ENCODE measurements at places on chromosomes 3 and 15.

DNA sequence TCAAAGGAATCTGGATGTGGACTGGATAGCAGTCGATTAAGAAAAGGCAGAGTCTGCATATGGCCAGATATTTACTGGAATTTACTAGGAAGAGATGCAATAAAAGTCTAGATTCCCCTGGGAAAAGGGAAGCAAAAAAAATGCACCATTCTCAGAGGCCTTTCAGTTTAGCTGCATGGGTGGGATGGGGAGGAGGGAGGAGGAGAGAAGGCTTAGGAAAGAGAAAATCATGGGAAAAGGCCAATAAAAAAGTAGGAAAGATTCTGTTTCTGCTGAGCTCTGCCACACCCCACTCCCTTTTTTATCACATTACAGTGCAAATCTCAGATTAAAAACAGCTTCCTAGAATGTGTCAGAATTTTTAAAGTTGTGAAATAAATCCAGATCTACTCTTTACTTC is 103.6 kb downstream of the ADAMTS9 start:
- no peak for DNase-seq

DNA sequence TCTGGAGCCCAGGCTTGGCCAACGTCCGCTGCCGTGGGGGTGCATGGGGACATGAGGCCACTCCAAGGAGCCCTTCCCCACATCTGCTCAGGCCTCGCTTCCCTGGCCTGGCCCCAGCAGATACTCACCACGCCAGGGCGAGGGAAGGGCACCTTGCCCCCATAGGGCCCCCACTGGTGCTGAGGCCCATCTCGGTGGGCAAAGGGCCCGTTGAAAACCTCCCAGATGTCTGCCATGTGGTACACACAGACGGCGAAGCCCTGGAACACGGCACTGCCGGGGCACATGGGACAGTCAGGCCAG is 4.7 kb downstream of the SEMA3G start:
- DNase-seq, result no peak

GRCh38 chr3:117145677-117146076 is 436.1 kb downstream of the TUSC7 start:
- DNase-seq, result no peak

DNA sequence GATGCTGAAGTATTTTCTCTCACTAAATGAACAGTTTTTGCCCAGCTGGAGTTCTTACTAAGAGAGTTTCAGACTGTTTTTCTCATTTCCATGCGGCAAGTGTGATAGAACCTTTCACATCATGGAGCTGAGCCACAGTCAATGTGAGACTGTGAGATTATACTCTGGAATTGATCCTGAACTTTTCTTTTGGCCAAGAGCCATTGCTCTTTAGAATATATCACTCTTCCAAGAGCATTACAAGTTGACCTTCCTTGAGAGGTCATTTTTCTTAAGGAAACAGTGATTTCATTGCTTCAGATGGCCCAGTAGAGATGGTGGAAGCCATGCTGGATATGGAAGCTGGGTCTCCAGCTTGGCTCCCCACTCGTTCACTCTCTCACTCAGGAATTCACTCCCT is 212.9 kb upstream of the UMPS start:
- DNase-seq, result no peak

DNA sequence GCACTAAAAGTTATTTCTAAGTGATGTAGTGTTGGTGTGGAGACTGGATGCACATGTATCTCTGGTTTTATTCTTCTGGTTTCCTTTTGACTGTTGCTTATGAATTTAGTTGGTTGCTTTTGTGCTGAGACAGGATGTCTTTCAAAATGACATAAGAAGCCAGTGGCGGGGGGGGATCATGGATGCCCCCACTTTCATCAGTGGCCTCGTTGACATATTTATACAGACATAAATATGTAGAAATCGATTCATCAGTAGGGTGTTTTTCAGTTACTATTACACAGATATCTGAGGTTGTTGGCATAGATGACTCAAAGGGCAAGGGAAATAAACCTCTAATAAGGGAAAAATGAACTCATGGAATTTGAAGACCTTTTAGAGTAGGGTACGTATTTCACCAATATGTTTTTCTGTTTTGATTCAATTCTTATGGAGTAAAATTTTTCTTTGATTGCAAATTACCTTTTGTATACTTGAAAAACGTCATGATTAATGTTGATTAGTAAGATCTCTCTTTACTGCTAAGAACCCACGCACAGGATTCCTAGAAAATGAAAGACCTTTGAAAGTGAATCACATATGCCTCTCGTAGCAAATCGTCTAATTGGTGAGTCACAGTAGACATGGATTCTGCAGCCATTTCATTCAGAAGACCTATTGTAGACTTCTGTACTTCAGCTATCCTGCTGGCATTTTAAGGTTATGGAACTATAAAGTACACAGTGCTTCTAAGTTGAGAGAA is 97.4 kb upstream of the RBMS3 start:
- no peak for DNase-seq

DNA sequence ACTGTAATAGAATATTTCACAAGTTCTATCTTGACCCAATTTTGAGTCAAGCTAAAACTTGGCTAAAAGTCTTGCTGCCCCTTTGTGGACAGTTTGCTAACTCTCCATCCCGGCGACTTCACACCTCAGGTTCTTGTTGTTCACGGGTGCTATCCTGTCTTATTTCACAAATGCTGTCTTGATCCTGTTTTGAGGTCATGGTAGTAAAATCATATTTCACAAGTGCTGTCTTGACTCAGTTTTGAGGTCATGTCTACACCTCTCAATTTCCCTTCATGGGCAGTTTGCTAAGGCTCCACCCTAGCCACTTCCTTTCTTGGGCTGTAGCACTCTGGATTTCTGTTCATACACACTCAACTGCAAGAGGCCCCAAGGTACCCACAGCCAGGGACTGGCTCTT is 45.0 kb upstream of the GK5 start:
- DNase-seq, result no peak

GRCh38 chr15:63776443-63776842 is 57.3 kb downstream of the HERC1 start:
- no peak for DNase-seq

DNA sequence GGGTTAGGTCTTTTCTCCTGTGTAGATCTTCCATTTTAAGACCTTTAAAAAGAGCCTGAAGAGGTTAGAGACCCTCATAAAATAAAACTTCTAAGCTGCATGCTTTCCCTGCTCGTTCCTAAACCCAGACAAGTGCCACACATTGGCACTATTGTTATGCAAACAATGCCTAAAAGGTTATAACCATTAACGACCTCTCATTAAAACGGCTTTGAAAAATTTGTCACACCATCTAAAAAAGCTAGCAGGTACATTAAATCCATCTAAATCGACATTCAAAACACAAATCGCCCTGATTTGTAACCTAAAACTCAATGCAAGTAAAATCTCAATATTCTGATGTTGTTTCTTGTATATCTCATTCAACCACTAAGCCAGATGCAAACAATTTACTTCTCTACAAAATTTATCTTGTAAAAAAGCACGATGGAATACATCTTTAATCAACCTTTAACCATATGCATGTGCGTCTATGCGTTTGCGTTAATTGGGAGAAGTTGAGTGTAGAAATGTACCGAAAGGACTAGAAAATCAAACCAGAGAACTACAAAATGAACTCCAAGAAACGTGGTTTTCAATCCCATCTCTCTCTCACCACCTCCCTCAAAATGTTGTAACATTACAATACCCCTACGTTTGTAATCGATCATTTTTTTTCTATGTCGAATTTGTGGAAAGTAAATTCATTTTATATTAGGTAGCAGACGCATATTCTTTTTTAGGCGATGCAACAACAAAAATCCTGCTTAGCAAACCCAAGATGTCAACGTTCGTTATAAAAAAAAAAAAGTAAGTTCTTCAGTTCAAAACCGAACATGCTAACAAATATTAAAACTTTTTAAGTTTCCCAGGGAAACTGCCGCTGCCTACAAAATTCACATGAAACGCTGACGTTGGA is 1.2 kb downstream of the ALDH1A2 start:
- DNase-seq, result no peak

GRCh38 chr3:152176241-152176640 is 92.5 kb upstream of the MBNL1 start:
- no peak for DNase-seq

DNA sequence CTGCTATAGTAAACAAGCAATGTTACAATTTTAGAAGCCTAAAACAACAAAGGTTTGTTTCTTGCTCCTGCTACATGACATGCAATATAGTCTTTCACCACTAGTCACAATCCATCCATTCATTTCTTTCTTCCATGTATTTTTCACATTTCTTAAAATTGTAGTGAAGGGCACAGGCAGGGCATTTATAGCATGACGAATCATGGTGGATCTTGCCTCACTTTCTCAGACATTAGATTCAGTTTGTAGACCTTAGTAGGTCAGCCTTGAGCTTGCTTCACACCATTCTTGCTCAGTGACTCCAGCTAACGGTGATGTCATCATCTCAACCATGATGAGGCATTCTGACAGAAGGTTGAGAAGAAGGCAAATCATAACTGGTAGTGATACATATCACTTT is 546.8 kb downstream of the TBL1XR1 start:
- no peak for DNase-seq

DNA sequence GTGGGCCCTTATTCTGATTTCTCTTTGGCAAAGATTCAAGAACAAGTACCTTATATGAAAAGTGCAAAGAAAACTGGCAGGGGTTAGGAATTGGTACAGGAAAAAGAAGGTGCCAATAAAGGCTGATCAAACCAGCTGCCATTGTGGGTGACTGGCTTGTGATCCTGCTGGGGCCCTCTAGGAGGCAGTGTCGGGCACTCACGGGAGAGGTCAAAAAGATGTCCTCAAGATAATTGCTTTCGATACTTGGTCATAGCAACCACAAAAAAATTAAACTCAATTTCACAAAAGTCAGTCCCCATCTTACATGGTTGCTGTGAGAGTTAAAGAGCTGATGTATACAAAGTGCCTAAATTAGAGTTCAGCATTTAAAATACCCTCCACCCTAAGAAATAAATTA is 31.0 kb upstream of the CAV3 start:
- DNase-seq, result no peak

DNA sequence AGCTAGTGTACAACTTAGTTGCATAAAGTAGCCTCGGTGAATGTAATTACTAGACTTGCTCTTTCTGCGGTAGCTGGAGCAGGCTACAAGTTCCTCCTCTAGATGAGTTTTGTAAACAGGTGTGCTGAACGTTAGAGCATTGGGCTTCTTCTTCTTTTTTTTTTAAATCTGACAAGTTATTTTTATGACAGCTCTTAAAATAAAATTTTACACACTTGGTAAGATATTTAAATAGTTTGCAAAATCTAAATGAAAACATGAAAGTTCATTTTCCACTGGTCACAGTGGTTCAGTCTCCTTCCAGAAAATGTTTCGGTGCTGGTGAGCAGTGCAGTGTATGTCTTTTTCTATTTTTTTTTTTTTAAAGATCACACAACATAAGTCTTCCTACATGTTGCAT is 3.0 kb downstream of the CCR9 start:
- no peak for DNase-seq

DNA sequence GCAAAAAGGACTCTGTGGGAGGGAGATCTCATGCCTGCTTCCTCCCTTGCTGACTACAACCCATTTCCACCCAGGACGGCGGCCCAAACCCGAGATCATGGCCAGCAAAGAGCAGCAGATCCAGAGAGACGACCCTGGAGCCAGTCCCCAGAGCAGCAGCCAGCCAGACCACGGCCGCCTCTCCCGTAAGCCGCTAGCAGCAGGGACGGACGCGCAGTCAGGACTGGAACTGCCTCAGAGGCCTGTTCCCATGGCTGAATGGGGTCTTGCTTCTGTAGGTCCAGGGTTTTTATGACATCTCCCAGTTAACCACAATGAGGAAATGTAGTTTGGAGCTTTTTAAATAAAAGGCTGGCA is 67.2 kb downstream of the BOC start:
- no peak for DNase-seq

DNA sequence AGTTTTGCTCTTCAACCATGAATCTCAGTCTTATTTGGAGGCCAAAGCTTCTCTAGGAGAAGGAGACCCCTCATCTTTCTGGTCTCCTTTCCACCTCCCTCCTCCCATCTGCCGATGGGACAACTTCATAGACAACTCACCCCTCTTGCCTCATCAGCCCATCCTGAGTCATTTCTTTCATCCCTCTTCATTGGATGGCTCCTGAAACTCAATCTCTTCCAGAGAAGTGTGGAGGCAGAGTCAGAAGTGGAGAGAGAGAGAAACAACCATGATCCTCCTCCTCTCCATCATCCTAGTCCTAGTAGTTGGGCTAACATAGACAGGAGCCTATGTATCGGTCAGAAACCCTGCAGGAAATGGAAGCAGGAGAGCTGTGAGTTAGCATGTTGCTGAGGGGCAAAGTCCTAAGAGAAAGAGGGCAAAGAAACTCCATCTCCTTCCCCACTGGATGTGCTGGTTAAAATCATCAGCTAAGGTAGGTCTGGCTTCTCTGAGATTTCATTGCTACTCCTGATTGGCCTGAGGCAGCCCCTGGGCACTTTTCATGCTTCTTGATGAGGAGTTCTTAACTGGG is 21.3 kb upstream of the HCN4 start:
- no peak for DNase-seq

DNA sequence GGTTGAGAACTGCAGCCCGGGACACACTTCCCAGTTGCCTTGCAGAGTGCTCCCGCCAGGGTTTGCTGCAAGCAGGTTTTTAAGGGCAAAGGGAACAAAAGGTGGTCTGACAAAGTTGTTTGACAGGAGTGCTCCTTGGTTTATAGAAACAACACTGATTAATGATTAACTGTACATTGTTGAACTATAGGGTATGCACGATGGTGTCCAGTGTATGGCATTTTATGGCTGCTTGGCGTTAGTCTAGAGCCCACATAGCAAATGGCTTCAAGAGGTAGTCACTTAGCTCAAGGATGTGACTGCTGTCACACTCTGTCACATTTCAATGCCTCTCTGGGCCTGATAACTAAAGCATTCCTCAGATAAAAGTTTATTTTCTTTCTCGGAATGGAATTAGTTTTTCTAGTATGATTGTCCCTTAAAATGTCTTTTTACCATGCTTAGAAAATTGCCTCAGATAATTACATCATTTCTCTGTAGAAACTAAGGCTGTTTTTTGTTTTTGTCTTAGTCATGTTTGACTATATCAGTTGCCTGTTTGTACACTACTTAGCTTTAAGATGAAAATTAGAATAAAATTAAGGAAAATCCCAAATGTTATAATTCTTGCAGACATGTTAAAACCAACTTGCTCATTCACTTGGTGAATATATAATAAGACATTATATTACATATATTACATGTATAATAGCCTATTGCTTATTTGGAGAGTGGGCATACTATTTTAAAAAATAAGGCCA is 61.3 kb upstream of the GATM start:
- DNase-seq, result no peak

DNA sequence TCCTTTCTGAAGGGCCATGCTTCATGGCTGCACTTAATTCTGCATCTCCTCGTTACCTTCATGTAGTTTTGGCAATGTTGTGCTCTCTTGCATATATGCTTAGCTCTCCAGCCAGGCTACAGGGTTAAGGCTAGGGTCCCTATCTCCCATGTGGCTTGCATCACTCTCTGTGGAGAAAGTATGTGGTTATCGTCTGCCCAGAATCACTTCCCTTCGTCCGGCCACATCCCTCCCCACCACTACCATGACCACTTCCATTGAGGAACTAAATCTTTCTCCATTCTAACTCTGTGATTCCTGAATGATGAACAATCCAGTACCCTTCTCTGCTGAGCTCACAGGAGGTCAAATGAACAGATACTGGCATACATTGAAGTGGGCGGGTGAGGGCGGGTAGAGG is 34.0 kb downstream of the WWTR1 start:
- DNase-seq, result no peak
